ENCODE measurements at places on chromosomes 6 and 20. TPM values are rescaled to one million over a fixed set of nuclear protein-coding genes. Genes with fewer than 3 reads are reported as not detected.

The RBM24 gene
- total RNA-seq = 6.7 TPM

The MUC22 gene
- total RNA-seq = not detected

The PRSS16 gene
- not detected for total RNA-seq

The OR2H1 gene
- total RNA-seq = not detected

The L3MBTL1 gene
- total RNA-seq = 2.2 TPM

The ANKRD66 gene
- not detected for total RNA-seq

The CDH4 gene
- 1.6 TPM for total RNA-seq

The IL17A gene
- not detected for total RNA-seq

The F13A1 gene
- not detected for total RNA-seq

- no peak for DNase-seq
- H3K27me3 ChIP-seq = no peaks in the 10 kb centered on the region
- H3K27ac ChIP-seq = no peak overlapping the region
- no peak overlapping the region for H3K4me3 ChIP-seq
- peaks cover 8% of the 10 kb centered on the region for H3K4me1 ChIP-seq
Observed at GRCh38 chr20:4220756-4221155, 205.4 kb upstream of the RNF24 start.

DNA sequence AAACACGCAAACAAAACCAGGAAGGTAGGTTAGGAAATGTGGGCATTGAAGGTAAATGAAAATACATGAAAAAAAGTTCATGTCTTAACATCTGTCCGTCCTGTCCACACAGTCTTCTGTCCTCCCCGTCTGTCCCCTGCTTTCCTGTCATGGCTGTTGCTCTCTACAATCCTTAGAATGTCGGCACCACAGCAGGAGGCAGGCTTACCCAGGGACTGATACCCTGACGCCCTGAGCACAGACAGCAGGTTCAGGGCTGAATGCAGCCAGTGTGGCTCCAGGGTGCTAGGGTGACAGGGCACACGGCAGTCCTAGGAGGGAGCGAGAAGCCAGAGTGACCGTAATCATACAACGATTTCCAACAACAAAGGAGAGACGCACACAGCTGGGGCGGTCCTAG, 123.7 kb downstream of the IRF4 start:
- H3K27ac ChIP-seq = no peak overlapping the region
- H3K36me3 ChIP-seq = peaks cover 13% of the 10 kb centered on the region
- no peaks in the 10 kb centered on the region for H3K27me3 ChIP-seq
- no peaks in the 10 kb centered on the region for H3K4me1 ChIP-seq
- H3K4me3 ChIP-seq = no peak overlapping the region
- DNase-seq = no peak

DNA sequence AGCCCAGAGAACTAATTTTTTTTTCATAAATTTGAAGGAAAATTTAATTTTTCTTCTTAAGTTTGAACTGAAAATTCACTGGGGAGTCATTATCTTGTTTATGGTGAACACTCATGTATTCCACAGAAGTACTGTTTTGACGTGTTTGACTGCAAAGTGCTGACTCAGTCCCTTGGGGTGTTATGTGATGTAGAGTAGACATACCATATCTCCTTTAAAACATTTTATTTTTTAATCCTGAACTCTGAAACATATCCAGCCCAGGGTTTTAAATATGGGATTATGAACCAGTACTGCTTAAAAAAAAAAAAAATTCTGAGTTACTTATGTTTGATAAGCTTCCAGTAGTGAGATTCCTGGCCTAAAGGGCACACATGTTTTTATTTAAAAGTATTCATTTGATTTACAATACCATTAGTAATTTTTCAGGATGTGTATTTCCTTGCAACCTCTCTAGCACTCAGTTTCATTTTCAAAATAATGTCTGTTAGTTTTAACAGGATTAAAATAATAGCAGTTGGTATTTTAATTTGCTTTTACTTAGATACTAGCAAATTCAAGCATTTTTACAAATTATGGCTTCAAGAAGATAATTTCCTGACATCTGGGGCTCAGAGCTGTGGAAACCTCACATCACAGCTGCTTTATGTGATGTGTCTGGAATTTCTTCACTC, 81.7 kb upstream of the PDE10A start:
- peaks cover 7% of the 10 kb centered on the region for H3K27me3 ChIP-seq
- peak; percentile 41 for DNase-seq
- no peaks in the 10 kb centered on the region for H3K36me3 ChIP-seq
- no peak overlapping the region for H3K27ac ChIP-seq

GRCh38 chr6:57209030-57209429, 13.1 kb downstream of the RAB23 start:
- DNase-seq = no peak
- H3K36me3 ChIP-seq = peaks cover 9% of the 10 kb centered on the region
- H3K4me1 ChIP-seq = peaks cover 19% of the 10 kb centered on the region
- H3K4me3 ChIP-seq = no peak overlapping the region
- H3K27me3 ChIP-seq = no peaks in the 10 kb centered on the region
- no peak overlapping the region for H3K27ac ChIP-seq

- no peaks in the 10 kb centered on the region for H3K27me3 ChIP-seq
- peak overlapping the region; percentile 92 for H3K27ac ChIP-seq
- peak; percentile 97 for DNase-seq
- H3K4me1 ChIP-seq = peaks cover 20% of the 10 kb centered on the region
Observed at GRCh38 chr20:19974630-19975435, 42.3 kb upstream of the NAA20 start.

GRCh38 chr6:43007126-43007525, 6.6 kb downstream of the MEA1 start:
- H3K4me1 ChIP-seq = no peaks in the 10 kb centered on the region
- H3K4me3 ChIP-seq = no peak overlapping the region
- H3K36me3 ChIP-seq = peaks cover 54% of the 10 kb centered on the region
- no peak for DNase-seq

GRCh38 chr6:28747631-28748157, 176.1 kb downstream of the TRIM27 start:
- no peaks in the 10 kb centered on the region for H3K4me1 ChIP-seq
- H3K27me3 ChIP-seq = no peaks in the 10 kb centered on the region
- H3K27ac ChIP-seq = no peak overlapping the region
- H3K36me3 ChIP-seq = no peaks in the 10 kb centered on the region
- DNase-seq = peak; percentile 84

- H3K27ac ChIP-seq = no peak overlapping the region
- H3K4me1 ChIP-seq = no peaks in the 10 kb centered on the region
- H3K4me3 ChIP-seq = no peak overlapping the region
- H3K27me3 ChIP-seq = peaks cover 2% of the 10 kb centered on the region
- DNase-seq = no peak
Observed at GRCh38 chr6:169833258-169833794, 81.9 kb downstream of the ERMARD start.

- no peak overlapping the region for H3K27ac ChIP-seq
- peaks cover 14% of the 10 kb centered on the region for H3K27me3 ChIP-seq
- no peak for DNase-seq
- no peak overlapping the region for H3K4me3 ChIP-seq
Observed at GRCh38 chr20:63120808-63121090, 95.2 kb downstream of the YTHDF1 start.

DNA sequence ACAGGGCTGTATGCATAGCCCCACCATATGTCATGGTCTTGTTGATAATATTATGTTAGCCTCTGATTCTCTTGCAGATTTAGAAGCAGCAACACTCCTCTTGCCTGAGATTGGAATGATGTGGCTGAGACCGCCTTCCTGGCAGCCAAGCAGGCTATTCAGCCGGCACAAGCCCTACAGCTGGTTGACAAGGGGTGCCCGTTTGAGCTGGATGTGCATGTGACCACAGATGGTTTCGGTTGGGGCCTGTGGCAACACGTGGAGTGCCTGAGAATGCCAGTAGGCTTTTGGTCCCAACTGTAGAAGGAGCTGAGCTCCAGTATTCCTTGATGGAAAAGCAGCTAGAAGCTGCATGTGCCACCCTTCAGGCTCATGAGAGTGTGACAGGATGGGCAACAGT, 303.6 kb upstream of the POU3F2 start:
- no peaks in the 10 kb centered on the region for H3K4me1 ChIP-seq
- H3K36me3 ChIP-seq = no peaks in the 10 kb centered on the region
- no peak overlapping the region for H3K4me3 ChIP-seq
- no peaks in the 10 kb centered on the region for H3K27me3 ChIP-seq
- H3K27ac ChIP-seq = no peak overlapping the region

GRCh38 chr6:166336847-166337246, 5.5 kb downstream of the SFT2D1 start:
- peaks cover 7% of the 10 kb centered on the region for H3K4me1 ChIP-seq
- no peak overlapping the region for H3K27ac ChIP-seq
- DNase-seq = no peak
- H3K27me3 ChIP-seq = no peaks in the 10 kb centered on the region
- H3K36me3 ChIP-seq = peaks cover 22% of the 10 kb centered on the region
- no peak overlapping the region for H3K4me3 ChIP-seq

DNA sequence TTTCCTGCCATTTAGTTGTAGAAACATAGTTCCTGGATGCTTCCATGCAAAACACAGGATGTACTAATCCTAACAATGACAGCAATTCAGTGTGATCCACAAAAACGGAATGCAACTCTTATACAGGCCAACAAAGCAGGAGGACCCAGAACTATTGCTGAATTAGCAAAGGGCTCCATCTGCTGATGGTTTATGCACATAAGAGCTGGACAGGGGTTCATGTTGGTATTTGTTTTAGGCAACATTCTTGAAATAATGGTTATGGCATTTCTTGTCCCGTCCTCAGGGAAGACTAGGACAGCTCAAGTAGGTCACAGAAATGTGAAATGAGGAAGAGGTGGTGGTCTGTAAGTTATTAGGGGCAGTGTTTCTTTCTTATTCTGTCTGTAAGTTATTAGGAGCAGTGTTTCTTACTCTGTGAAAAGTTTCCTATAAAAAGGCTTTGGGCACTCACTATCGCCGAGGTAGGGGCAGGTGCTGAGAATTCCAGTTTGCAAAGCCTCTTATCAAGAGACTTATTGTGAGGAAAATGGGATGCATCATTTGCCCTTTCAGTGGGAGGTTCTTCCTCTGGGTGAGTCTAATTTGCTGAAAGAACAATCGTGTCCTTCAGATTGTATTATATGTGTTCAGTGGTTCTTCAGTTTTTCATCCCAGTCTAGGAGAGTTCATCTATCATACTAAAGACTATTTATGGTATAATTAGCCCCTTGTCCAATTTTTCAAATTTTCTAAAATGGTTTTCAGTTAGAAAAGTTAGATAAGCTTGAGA, 171.1 kb downstream of the MCHR2 start:
- H3K27me3 ChIP-seq = no peaks in the 10 kb centered on the region
- no peak overlapping the region for H3K27ac ChIP-seq
- H3K36me3 ChIP-seq = no peaks in the 10 kb centered on the region
- H3K4me1 ChIP-seq = no peaks in the 10 kb centered on the region
- peak; percentile 82 for DNase-seq
- H3K4me3 ChIP-seq = peak overlapping the region; percentile 56

GRCh38 chr6:3518356-3519190, 61.7 kb upstream of the SLC22A23 start:
- H3K27ac ChIP-seq = peak overlapping the region; percentile 56
- no peak overlapping the region for H3K4me3 ChIP-seq

- H3K27me3 ChIP-seq = no peaks in the 10 kb centered on the region
- no peak overlapping the region for H3K27ac ChIP-seq
- H3K36me3 ChIP-seq = peaks cover 2% of the 10 kb centered on the region
- H3K4me1 ChIP-seq = peaks cover 9% of the 10 kb centered on the region
- DNase-seq = no peak
Observed at GRCh38 chr6:151300267-151300991, 60.7 kb downstream of the AKAP12 start.

All from IMR-90 (cell line).